ENCODE measurements at places on chromosomes 6 and 20. TPM values are rescaled to one million over a fixed set of nuclear protein-coding genes. Genes with fewer than 3 reads are reported as not detected.

Gene XKR7
- 0.02 TPM for polyA plus RNA-seq

Gene MCCD1
- not detected for polyA plus RNA-seq

Gene TRIM31
- not detected for polyA plus RNA-seq

DNA sequence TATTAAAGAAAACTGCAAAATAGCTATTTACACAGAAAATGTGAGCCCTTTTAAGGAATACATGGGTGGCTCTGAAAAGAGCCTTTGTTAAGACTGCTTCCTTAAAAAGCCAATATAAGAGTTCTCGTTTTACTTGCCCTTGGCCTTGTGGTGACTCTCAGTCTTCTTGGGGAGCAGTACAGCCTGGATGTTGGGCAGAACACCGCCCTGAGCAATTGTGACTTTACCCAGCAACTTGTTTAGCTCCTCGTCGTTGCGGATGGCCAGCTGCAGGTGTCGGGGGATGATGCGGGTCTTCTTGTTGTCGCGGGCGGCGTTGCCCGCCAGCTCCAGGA lies 111.5 kb downstream of the HFE start:
- no peak for DNase-seq

- DNase-seq, result no peak
Measured at GRCh38 chr20:53934421-53935343, 135.7 kb downstream of the BCAS1 start.

DNA sequence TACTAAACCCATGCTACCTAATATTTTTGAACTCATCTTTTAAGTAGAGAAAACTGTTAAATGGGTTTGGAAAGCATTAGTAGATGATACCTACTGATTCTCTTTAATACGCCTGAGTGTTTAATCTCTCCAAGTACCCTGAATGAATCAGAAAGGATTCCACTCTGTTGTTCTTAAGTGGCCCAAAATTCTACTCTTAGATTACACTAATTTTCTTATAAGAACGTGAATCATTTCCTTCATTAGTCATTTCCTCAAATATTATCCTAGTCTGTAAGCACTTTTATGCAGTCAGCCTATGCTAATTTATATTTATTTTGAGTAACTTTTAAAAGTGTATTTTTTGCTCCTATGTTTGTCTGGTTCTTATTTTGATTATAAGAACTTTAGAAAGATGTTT lies 380.0 kb downstream of the BTBD9 start:
- DNase-seq, result no peak

DNA sequence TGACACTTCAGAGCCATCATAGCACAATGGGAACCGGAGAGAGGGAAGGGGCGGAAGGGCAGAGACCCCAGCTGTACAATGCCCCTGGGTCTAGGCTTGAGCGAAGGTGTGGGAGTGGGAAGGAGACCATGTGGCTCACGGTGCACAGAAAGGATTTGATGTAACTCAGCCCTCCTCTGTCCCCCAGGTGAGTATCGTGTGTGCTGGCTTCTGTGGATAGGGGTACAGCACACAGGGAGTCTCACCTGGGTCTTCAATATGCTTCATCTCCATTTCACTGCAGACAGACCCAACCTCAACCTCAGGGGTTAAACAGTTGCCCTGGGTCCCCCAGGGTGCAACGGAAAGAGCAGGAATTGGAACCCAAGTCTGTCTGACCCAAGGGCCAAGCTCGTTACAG lies 122.2 kb downstream of the CDH26 start:
- no peak for DNase-seq

GRCh38 chr20:41696428-41696827 lies 78.3 kb upstream of the CHD6 start:
- no peak for DNase-seq

DNA sequence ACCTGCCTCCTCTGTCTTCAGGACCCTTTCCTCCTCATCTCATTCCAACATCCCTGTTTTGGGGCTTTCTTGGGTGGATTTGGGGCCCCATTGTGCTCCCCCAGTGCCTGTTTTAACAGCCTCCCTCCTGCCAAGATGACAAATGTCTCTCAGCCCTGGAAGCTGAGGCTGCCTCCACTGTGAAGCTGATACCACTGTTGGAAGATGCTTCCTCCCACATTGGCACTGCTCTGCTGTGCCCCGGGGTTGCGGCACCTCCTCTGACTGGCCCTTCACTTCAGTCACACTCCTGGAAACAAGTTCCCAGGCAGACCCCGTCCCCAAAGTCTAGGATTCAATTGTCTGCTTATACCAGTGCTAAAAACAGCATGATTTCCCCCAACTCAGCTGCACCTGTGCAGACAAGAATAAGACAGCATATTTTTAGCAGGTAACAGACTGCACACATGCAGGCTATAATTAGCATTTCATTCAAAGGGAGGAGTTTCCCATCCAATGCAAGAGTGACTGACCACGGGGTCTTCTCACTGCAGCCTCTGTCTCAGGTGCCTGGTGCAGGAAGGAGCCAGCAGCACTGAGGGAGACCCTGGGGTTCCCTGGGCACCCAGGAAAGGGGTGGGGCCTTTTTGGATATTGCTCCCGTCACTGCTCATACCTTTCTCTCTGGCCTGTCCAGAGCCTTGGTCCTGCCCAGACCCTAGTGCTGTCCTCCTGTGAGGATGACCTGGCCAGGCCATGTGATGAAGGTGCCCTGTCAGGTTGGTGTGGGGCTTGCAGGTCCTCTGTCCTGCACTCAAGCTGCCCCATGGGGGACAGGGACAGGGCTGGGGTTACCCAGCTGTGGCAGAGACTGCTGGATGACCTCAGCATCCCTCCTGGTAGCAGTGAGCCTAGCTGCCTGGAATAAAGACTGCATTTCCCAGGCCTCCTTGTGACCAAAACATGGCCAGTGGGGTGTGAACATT lies 31.5 kb upstream of the SULF2 start:
- no peak for DNase-seq
